AML-193 (cell line): ENCODE measurements at places on chromosomes 2 and 18.

DNA sequence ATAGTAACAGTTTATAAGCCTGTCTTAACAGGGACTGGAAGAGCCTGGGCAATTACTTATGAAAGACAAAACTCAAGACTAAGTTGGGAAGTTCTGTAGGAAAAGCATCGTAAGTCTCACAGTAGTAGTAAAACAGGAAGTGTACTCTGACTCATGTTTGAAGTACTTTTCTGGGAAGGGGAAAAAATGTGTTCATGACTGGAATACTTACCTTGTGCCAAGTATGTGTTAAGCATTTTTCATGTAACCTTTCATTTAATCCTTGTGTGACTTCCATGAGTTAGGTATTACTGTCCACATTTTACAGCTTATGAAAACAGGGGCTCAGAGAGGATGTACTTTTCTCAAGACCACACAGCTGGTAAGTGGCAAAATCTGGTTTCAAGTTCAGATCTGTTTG is 13.7 kb upstream of the SKOR2 start:
- DNase-seq = no peak

DNA sequence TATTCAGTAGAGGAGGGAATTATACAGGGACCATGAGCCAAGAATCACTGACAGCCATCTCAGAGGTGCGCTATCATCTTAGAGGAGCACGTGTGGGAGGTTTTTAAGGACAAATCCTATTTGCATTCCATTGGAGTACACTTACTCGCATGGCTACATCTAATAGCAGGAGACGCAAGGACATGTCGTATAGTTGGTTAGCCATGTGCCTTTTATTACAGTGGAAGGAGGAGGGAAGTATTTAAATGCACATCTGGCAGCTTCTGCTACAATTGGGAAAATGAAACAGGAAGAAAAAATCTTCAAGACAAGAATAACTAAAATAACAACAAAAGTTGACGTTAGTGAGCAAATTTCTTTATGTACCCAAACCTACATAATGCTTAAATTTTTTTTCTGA is 86.5 kb upstream of the UGP2 start:
- no peak for DNase-seq

- DNase-seq = no peak
These were observed 28.9 kb downstream of the BIN1 start for GRCh38 chr2:127078028-127078427.

GRCh38 chr2:7900593-7900992 is 781.3 kb upstream of the ID2 start:
- DNase-seq = peak; percentile 48

GRCh38 chr2:64203131-64203857 is 59.1 kb upstream of the PELI1 start:
- DNase-seq = no peak

GRCh38 chr18:64334748-64335147 is 185.9 kb upstream of the LINC00305 start:
- DNase-seq = no peak

- peak; percentile 18 for DNase-seq
These were observed 218.0 kb upstream of the CRIM1 start for GRCh38 chr2:36137612-36138011.

GRCh38 chr2:68809324-68810240 is 61.6 kb downstream of the BMP10 start:
- DNase-seq = no peak

GRCh38 chr18:74050807-74051206 is 96.8 kb downstream of the FBXO15 start:
- DNase-seq = no peak

DNA sequence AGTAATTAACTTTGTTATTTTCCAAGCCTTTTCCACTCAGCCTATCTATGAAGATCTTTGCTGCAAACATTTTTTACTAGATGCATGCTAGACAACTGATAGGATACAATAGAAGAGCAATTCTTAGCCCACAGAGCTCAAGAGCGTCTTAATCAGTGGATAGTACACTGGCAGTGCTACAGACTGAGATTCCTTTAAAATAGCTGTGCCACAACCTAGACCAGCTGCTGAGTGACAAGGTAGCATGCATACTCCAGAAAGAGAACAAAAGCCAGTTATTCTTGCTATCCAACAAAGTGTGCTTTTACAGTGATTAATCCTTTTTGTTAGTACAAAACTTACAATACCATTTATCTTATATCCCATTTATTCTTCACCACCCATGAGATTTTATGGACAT is 507.9 kb upstream of the SYT4 start:
- DNase-seq = no peak

- no peak for DNase-seq
These were observed 13.3 kb upstream of the POLE4 start for GRCh38 chr2:74944987-74945787.

GRCh38 chr2:240481720-240482119 is 46.3 kb downstream of the GPC1 start:
- no peak for DNase-seq

- no peak for DNase-seq
These were observed 225.3 kb upstream of the AGAP1 start for GRCh38 chr2:235268535-235268934.

DNA sequence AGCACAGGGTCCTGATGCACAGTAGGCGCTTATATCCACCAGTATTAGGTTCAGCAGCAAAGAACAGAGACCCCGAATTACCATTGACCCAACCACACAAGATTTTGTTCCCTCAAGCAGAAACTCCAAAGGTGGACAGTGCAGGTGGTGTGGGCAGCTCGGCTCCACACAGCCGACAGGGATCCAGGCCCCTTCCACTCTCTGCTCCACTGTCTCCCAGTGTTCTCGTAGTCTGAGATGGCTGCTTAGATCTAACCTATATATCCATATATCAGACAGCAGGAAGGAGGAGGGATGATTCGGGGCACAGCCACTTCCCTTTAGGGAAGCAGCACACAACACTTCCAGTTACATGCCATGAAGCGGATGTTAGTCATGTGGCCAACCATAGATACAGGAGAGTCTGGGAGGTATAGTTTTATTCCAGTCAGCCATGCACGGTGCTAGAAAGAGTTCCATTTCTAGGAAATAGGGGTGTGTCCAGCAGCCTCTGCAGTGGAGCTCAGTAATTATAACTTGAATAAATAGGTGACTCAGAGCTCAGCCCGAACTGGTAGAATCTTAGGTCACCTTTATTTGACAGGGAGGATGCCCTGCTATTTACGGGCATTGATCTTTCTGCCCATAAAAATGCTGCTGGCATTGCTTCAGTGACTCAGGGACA is 158.9 kb downstream of the TWIST2 start:
- DNase-seq = no peak

- no peak for DNase-seq
These were observed 72.6 kb upstream of the DOCK10 start for GRCh38 chr2:225114786-225115323.

DNA sequence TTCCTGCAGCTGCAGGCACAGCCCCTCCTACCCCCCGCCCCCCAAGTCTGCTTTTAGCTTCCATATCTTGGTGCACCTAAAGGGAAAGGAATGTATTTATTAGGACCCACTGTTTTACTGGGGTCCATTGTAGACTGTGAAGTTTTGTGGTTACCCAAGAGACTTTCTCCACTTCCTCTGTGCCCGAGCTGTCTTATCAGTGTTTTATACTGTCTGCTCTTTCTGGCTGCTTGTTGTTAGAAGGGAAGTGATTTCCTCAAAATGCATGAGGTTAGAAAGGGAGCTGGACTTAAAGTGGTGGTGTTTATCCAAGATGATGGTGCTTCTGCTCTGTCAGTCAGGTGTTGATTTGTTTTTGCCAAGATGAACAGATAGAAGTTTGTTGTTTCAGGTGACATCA is 85.0 kb downstream of the PTH2R start:
- DNase-seq = no peak

DNA sequence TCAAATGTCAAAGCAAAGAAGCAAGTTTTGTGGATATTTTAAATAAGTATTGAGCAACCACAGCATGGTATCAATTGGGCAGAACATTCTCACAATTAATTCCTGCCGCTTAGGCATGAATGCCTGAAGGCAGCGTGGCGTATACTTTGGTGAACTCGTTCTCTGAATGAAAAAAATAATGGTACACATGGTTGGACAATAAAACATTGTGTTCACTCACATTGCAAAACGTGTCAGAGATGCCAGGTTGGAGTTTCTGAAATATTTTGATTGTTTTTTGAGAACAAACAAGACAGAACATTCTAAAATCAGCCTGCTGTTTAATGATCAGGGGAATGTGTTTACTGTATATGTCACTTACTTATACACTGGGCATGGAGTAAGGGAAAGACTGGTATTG is 254.2 kb downstream of the CDH2 start:
- no peak for DNase-seq

- DNase-seq = no peak
These were observed 62.6 kb downstream of the SLC40A1 start for GRCh38 chr2:189517847-189518535.

DNA sequence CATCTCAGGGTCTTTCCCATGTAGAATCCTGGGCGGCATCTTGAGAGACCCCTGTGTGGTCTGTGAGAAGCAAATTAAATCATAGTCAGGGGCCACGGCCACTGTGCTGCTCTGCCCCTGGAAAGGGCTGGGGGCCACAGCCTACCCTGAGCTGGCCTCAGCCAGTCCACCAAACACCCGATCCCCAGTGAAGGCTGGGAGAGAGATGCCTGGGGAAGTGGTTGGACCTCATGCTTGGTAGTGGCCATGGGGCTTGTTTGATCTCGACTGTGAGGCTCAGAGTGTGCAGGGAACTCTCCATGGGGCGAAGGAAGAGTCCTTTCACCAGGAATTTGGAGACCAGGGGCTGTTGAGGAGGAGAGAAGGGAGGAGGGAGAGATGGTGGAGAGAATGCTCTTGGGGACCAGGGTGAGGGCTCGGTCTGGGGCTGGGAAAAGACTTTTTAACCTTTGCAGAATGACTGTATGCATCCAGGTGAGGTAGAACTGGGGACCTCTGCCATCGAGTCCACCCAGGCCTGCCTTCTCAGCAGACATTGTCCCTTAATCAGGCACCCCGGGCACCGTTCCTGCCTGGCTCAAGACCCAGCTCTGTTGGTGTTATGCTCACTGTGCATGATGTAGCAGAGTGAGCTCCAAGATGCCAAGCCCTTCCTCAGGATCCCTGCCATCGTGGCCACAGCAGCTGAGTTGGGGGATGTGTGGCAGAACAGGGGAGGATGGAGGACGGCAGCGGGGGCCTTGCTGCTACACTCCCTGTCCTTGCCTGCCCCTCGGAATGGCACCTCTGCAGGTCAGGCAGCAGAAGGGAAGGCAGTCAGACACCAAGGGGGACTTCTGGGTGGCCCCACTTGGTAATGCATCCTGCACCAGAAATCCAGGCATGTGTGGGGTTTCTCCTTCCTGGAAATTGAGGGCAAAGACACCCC is 249.9 kb downstream of the DYSF start:
- no peak for DNase-seq

DNA sequence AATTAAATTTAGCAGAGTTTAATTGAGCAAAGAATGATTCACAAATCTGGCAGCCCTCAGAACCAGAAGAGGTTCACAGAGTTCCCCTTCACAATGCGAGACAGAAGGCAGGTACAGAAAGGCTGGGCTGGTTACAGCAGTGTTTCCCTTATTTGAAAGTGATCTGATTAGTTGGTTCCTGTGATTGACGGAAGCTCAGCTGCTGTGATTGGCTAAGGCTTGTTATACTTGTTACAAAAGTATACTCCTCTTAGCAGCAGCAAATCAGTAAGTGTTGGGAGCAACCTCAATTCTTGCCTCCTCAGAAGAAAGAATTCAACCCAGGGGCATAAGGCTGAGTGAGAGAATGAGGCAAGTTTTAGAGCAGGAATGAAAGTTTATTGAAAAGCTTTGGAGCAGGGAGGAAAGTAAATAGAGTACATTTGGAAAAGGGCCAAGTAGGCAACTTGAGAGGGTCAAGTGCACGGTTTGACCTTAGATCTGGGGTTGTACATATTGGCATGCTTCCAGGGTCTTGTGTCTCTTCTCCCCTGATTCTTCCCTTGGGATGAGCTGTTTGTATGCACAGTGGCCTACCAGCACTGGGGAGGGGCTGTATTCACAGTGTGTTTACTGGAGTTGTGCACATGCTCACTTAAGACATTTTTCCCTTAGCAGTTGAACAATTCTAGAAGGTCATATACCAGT is 431.8 kb upstream of the RAB12 start:
- DNase-seq = no peak

GRCh38 chr2:238055841-238056240 is 5.0 kb upstream of the SCLY start:
- no peak for DNase-seq

DNA sequence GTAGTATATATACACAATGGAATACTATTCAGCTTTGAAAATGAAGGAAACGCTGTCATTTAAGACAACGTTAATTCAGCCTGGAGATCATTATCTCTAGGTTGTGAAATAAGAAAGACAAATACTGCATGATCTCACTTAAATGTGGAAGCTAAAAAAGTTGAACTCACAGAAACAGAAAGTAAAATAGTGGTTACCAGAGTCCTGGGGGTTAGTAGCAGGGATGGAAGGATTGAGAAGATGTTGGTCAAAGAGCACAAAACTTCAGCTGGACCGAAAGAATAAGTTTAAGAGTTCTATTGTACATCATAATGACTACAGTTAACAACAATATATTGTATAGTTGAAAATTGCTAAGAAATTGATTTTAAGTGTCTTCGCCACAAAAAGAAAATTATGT is 670.3 kb downstream of the NR4A2 start:
- no peak for DNase-seq

GRCh38 chr2:70918016-70918415 is 17.7 kb upstream of the ATP6V1B1 start:
- DNase-seq = no peak

GRCh38 chr18:36527051-36527450 is 229.5 kb downstream of the FHOD3 start:
- DNase-seq = no peak

DNA sequence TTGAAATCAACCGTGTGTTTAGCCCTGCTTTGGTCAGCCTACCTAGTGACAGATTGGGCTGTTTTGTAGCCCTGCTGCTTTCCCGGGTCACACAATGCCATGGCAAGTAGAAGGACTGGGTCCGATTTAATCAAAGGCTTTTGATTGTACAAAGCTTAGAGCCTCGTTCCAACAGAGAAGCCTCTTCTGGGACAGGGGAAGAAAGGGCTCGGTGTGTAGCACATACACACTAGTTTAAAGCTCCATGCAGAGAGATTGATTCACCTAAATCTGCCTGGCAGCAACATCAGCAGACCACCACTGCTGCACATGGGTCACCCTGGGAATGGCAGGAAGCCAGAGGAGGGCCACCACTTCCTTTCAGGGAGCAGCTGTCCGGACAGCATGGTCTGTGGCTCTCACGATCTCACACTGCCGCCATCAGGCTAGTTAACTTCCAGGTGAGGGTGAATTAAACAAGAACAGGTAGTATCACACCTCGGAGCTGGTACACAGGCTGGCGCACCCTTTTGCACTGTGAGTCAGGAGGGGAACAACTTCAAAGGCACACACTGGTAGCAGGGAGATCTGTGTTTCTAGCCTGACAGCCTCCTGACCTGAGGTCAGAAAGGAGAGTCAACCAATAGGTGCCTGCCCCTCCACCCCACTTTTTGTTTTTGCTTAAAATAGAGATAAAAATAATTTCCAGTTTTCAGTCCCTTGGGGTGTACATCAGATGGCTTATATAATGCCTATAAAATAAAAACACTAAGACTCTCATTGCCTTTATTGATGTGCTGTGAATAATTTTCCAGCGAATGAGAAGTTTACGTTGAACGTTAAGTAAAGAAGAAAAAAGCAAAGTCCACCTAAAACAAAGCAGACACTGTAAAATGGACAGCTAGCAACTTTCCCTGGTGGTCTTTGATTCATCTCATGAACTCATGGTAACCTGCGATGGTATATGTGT is 108.5 kb downstream of the CDCA7 start:
- no peak for DNase-seq

GRCh38 chr2:59502981-59503380 is 1050.5 kb downstream of the BCL11A start:
- no peak for DNase-seq
